Uterus (tissue), 4 donors: ENCODE measurements at places on chromosomes 16 and 17. TPM values are rescaled to one million over a fixed set of nuclear protein-coding genes. Genes with fewer than 3 reads are reported as not detected.

GRCh38 chr17:37833237-37833859 is 88.5 kb upstream of the HNF1B start:
- no peak for DNase-seq

DNA sequence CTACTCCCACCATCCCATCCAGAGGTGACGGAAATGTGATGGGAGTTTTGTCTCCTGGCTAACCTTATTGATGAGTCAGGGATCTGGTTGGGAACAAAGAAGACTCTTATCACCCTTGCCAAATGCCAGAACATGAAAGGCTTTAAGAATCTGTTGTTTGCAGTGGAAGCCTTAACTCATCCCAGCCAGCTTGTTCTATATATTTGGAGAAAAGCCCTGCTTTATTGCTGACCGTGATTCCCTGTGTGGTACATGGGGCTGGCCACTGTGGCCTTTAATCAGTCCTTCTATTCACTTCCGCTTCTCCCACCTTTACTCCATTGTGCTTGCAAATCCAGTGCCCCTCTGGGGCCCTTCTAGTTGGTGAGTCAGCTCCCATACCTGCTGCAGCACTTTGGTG is 156.6 kb downstream of the PHKB start:
- no peak for DNase-seq

GRCh38 chr16:2787406-2787805 is at the start of gene PRSS33:
TSS of gene PRSS33 (minus strand) at chr16:2787560. CDS start at chr16:2786547, 1,013 bp downstream.
- DNase-seq = no peak

DNA sequence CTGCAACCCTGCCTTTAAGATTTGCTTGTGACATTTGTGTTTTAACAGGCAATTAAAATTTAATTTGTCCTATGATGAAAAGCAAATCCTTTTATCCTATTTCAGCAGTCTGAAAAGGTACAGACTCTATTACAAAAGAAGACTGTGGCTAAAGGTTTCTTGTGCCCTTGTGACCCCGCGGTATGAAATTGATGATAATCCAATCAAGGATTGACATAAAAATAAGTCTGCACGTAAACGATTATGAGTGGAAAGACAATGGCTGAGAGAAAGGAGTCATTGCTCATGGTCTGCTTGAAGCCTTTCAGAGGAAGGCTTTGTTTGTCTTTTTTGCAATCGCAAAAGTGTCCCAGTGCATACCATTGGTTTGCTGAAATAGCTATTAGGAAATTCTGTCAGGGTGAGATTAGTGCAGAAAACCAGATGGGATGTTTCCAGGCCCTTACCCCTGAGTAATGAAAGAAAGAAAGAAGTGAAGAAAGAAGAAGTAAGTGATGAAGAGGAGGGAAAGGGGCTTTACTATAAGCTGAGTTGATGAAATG is 867.8 kb upstream of the CDH8 start:
- DNase-seq = no peak

DNA sequence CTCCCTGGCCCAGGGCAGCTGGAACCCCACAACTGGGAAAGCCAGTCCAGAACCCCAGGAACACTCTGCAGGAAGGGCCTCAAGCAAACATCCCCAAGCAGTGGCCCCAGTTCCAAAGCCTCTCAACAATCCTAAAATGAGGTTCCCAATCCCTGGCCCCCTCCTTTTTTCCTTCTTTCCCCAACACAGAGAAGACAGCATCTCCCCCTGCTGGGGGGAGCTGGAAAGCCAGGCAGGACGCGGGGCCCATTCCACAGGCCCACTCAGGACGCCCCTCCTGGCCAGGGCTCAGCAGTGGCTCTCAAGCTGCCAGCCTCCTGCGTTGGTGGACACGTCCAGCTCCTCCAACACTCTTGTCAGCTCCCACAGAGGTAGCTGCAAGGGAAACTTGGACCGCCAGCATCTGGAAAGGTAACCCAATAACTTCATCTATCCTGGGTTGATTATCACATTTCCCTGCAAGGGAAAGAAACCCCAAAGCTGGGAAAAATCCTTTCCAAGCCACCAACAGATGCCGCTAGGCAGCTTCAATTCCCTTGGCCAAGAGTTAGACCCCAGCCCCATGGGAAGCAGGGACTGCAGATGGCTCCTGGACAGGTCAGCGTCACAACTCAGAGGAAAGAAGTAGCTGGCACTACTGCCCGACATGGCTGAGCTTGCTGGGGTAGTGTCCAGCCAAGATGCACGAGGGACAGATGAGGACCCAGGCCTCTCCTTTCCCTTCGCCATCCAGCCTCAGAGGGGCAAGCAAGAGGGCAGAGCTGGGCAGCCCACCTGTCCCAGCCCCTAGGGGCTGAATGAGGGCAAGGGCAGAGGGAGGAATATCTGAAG is 7.6 kb downstream of the HDAC5 start:
- DNase-seq = no peak

- DNase-seq = peak; percentile 71
Measured at GRCh38 chr17:50087246-50087911, 7.8 kb upstream of the PDK2 start.

PDILT gene
- not detected for total RNA-seq

KRTAP1-1 gene
- not detected for total RNA-seq
